ENCODE measurements at places on chromosomes 2 and 18.

DNA sequence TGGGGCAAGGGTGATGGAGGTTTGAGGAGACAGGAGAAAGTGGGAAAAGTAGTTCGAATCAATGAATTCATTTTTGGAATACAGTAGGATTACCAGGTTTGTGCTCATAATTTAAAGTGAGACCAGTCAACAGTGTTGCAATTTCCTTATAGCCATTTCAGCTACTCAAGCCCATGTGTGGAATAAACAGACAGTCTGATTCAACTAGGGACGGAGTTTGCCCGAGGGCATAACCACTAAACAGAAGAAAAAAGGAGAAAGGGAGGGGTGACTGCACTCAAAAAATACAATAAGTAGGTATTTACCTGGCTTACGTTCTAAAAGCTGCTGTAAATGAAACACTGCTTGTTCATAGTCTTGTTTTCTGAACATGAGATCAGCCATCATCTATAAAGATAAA is 55.2 kb downstream of the TTC21B start:
- DNase-seq, result no peak

- no peak for DNase-seq
Observed at GRCh38 chr2:207497596-207497995, 32.2 kb upstream of the CREB1 start.

DNA sequence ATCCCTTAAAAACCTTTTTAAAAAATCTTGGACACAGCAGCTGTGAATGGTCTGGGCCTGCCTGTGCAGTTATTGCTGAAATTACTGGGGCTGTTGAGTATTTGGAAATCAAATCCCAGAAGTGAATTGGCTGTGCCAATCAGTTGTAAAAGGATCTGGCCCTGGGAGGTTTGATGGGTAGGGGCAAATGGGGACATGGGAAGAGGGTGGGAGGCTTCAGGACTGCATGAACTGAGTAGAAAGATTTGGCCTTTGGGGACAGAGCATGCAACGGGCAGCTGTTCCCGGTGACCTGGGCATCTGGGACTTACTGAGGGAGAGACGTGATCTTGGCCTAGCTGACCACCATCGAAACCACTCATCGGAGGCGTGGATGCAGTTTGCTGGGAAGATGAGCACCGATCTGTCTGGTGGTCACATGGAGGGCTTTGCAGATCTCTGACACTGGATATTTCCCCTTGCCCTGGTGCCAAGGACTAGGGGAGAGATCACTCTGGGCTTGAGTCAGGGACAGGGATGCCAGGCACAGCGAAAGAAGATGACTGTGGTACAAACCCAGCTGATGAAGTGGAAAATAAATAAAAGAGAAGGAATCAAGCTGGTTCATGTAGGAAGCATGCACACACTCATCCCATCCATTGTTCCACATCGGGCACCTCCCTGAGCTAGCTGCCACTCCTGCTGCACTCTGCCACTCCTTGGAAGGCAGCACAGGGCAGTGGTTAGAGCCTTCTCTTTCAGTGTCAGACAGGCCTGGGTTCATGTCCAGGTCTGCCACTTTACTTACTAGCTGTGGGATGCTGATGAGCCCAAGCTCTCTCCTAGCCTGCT is 58.4 kb downstream of the SEMA4F start:
- no peak for DNase-seq

DNA sequence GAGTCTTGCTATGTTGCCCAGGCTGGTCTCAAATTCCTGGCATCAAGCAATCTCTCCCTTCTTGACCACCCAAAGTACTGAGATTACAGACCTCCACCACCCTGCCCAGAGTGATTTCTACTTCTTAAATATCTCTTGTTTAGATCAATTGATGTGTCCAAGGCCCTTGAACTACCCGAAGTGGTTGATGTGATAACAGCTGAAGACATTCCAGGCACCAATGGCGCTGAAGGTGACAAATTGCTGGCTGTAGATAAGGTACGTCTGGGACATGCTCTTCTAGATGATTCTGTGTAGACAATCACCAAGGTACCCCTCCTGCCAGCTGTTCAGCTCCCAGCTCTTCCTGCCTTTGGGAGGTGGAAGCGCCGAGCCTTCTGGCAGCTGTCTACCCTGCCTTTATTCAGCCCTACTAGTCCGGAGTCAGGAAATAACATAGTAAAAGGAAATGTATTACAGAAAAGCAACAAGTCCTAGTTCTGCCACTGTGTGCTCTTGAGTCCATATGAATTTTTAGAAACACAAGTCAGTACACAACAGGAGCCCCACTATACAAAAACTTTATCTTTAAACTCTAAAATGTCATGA is 61.3 kb upstream of the BZW1 start:
- no peak for DNase-seq

DNA sequence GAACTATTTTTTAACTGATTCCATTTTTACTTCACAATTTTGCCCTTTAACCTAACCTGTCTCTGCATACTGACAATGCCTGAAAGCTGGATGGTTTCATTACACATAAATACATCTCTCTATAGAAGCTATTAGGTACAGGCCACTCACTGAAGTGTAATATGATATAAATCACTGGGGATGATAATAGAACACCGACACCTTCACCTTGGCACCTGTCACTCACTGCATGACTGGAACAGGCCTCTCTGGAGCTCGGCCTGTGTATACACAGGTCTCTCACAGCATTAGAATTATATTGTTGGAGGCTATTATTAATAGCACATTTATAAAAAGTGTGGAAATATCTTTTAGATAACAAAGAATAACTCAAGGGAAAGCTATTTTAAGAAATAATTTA is 138.2 kb downstream of the TMEM131 start:
- no peak for DNase-seq

GRCh38 chr2:12504443-12504842 is 212.3 kb upstream of the TRIB2 start:
- no peak for DNase-seq

DNA sequence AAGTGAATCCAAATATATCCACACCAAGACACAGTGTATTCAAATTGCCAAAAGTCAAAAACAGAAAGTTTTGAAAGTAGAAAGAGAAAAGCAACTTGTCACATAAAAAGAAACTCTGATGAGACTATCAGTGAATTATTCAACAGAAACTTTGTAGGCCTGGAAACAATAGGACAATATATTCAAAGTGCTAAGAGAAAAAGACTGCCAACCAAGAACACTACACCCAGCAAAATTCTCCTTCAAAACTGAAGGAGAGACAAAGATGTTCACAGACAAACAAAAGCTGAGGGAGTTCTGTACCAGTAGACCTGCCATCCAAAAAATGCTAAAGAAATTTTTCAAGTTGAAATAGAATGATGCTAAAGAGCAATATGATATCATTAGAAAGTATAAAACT is 69.6 kb downstream of the GYPC start:
- DNase-seq, result no peak

Data from stimulated activated CD8-positive, alpha-beta memory T cell treated with anti-CD3 and anti-CD28 coated beads, Interleukin-2, amount 100 ng/mL, for 1 hour (primary cell).